Activated CD4-positive, alpha-beta T cell treated with anti-CD3 and anti-CD28 coated beads for 4 hours (primary cell): ENCODE measurements at places on chromosomes 2 and 18.

- DNase-seq: no peak
Observed at GRCh38 chr2:74740741-74741431, 86.8 kb downstream of the SEMA4F start.

DNA sequence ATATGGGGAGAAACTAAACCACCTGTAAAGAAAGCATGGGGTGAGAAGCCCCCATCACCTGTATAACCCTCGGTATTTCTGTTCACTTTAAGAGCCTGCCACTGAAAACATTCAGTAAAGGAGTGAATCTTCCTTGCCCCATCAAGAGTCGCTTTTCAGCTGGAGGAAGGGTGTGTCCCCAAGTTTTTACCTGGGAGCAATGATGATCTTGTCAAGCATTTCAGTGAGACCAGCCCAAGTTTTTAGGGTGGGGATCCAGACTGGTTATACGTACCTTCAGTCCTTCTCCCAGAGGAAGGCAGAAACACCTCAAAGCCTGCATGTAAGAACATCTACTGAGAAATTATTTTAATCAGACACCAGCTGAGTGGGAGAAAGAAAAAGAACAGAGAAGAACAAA lies at the start of gene DSG1:
TSS of gene DSG1 (plus strand) at position 301 of the 400 bp plus-strand sequence. CDS start 141 bp downstream, outside the sequence.
- no peak for DNase-seq

DNA sequence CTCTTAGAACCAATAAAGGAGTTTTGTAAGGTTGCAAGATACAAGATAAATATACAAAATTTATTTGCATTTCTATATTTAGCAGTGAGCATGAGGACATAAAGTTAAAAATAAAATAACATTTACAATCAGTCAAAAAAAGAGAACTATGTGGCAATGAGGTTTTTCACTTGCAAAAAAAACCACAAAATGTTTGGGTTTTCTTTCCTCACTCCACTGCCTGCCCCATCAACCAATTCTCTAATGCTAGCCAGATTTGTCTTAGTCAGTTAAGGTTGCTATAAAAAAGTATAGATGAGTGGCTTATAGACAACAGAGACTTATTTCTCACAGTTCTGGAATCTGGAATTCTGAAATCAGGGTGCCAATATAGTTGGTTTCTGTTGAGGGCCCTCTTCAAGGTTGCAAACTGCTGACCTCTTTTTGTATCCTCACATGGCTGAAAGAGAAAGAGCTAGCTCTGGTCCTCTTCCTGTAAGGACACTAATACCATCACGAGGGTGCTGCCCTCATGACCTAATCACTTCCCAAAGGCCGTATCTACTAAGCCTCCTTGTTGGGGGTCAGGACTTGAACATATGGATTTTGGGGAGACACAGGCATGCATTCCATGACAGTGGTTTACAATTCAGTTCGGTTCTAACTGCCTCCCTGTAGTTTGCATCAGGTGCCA lies 566.2 kb downstream of the GALR1 start:
- DNase-seq: no peak

DNA sequence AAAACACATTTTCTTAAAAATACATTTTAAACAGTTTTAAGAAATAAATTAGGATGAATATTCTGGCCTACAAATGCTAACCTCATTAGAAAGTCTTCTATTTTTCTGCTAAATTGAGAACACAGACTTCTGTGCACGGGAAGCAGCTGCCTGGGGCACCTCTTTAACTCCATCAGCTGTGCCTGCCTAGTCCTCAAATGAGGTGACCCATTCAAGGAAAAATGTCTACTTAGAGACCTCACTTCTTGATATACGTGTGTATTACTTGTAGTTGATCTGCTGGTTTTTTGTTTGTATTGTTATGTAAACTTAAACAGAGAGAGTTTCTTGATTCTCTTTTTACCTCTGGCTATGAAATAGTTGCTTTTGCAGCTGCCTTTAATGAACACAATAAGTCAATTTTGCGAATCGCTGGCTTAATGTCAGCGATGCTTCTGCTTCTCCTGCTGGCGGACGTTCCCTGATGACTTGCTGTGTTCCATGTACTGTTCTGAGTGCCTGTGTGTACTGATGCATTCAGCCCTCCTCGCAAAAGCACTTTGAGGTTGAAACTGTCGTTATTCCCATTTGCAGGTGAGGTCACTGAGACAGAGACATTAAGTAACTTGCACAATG lies 88.7 kb upstream of the TXNDC2 start:
- no peak for DNase-seq

DNA sequence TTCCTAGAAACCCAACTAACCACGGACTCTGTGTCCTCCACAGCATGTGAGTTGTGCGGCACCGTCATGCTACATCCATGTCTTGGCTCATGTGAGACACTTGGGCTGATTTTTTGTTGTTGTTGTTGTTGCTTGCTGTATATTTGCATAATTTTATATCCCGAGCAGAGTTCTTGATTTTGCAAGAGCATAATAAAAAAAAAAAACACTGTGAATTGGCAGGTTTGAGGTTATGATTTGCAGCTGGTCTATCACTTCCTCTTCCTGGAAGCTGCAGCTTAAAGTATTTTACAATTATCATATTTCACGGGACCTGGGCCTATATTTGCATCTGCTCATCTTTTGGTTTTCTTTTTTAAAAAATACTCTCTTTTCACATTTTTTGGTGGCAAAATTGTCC lies 142.3 kb upstream of the NRP2 start:
- no peak for DNase-seq
